ENCODE measurements at places on chromosomes 5 and 9.

GRCh38 chr5:148523139-148523538 lies 131.2 kb downstream of the HTR4 start:
- DNase-seq, result no peak

- no peak for DNase-seq
Measured at GRCh38 chr5:172901012-172901780, 58.0 kb upstream of the RPL26L1 start.

- DNase-seq, result no peak
Measured at GRCh38 chr5:161165998-161166660, 314.1 kb upstream of the ATP10B start.

- DNase-seq, result no peak
Measured at GRCh38 chr5:131368866-131369265, 105.0 kb downstream of the CDC42SE2 start.

GRCh38 chr5:77844373-77844622 lies 68.2 kb upstream of the TBCA start:
- no peak for DNase-seq

DNA sequence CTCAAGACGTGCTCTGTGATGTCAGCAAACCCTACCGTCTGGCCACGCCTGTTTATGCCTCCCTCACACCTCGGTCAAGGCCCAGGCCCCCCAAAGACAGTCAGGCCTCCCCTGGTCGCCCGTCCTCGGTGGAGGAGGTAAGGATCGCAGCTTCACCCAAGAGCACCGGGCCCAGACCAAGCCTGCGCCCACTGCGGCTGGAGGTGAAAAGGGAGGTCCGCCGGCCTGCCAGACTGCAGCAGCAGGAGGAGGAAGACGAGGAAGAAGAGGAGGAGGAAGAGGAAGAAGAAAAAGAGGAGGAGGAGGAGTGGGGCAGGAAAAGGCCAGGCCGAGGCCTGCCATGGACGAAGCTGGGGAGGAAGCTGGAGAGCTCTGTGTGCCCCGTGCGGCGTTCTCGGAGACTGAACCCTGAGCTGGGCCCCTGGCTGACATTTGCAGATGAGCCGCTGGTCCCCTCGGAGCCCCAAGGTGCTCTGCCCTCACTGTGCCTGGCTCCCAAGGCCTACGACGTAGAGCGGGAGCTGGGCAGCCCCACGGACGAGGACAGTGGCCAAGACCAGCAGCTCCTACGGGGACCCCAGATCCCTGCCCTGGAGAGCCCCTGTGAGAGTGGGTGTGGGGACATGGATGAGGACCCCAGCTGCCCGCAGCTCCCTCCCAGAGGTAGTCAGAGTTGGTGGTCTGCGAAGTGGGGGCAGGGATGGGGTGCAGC lies 103.2 kb downstream of the PPARGC1B start:
- no peak for DNase-seq

- DNase-seq, result no peak
Measured at GRCh38 chr5:21236971-21237427, 1249.0 kb upstream of the CDH18 start.

DNA sequence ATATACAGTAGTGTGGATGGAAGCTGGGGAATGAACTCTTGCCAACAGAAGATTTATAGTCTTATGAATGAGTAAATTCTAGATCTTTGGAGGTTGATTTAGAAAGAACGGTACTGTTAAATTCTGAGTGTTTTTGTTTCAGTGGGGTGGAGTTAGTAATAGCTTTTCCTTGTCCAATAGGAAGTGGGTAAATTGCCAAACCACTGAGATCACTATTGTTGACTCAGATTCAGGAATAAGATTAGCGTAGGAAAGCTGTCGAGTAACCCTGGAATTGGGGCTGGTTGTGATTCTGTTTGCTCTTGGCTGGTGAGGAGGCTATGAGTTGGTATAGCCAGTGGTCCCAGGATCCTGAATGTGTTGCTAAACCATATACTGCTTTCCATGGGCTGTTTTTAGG lies 155.6 kb downstream of the ARHGAP26 start:
- DNase-seq, result no peak

GRCh38 chr9:130443840-130444492 lies 795 bp upstream of the ASS1 start:
- no peak for DNase-seq

DNA sequence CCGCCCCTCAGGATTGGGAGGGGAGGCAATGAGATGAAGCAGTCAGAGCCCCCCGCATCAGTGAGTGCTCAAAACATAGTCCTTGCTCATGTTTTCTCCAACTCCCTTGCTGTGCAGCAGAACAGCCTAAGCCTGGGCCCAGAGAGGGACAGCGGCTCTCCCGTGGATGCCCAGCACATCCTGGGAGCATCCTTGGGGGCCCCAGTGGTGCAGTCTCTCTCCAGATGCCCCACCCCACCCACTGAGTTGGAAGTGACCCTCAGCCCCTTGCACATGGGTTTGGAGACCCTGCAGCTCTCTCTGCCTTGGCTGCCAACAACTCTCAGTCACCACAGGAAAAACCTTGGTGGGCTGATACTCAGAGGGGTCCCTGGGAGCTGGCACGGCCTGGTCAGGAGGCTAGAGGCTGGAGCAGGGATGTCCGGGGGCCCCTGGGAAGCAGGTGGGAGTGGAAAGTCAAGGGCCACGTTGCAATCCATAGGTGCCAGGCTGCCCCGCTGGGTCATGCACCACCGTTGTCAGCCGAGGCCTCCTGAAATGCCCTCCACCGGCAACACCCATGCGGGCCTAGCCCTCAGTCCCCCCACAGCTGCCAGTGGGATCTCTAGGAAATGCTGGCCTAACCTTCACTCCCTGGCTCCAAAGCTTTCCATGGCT lies 242.5 kb downstream of the PBX3 start:
- no peak for DNase-seq

DNA sequence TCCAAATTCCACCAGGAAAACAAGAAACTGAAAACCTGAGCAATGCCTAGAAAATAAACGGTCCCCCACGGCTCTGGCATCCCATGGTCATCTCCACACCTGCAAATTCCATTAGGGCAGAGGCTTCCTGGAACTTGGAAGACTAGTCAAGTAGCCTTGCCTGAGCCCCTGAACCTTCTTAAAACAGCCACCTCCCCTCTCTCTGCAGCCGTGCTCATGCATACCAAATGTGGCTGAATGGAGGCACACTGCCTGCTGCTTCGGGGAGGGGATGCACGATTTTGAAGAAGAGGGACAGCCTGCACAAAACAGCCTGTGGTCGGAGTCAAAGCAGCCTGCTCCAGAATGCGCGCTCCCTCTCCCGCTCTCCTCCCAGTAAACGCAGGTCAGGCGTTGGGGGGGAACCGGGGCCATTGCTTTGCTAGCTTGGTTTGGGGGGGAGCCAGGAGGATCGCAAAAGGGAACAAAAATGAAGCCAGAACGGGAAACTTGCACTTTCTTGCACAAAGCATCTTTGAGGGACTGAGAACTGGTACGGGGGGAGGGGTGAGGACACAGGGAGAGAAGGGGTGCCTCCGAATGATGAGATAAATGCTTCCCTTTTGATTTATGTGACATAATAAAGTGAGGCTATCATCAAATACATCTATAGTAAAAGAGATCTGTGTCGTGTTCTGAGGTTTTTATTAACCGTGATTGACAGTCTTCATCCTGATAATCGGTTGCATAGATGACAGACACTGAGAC lies at the start of gene TRPM3:
Gene TRPM3, minus strand, starts transcription at position 347 of the 747 bp plus-strand sequence. Its CDS starts 267 bp downstream, at position 80.
- no peak for DNase-seq

DNA sequence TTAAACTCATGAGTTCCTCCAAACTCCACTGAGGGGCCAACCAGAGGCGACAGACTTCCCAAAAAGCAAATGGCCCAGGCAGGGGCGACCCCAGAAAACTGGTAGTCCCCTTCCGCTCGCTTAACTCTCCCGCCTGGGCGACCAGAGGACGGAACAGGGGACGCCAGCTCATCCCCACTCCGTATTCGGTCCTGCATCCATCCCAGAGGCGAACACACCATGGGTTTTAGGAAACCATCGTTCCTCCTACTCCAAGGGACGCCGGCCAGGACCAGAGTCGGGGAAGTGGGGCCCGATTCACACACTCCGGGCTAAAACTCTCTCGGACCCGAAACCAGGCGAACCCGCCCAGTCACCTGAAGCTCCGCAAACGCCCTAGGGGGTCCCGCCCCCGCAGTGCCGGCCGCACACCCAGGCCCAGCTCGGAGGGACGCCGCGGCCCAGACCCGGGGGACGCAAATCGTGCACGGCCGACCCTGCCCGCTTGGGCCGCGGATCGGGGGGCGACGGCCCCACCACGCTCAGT lies 478 bp downstream of the TEX10 start:
- DNase-seq, result peak; percentile 0

DNA sequence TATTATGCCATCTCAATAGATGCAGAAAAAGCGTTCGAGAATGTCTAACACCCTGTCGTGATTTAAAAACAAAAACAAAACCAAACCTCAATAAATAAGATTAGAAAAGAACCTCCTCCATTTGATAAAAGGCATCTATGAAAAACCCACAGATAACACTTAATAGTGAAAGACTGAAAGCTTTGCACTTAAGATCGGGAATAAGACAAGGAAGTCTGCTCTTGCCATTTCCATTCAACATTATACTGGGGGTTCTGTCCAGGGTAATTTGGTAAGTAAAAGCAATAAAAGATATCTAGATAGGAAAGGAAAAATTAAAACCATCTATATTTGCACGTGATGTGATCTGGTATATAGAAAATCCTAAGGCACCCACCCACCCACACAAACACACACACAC lies 7.3 kb upstream of the EXOSC3 start:
- no peak for DNase-seq

DNA sequence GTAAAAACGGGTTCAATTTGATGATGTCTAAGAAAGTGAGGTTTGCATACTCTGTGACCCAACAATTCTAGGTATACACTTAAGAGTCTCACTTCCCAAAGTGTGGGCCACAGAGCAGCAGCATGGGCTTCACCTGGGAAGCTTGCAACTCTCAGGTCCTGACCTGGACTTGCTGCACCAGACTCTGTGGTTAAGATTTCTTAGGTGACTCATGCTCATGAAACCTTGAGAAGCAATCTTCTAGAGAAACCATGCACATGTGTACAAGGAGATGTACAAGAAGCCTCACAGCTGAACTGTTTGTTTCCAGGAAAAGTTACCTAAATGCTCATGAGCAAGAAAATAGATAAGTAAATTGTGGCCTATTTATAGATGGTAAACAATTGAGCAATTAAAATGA lies 30.0 kb downstream of the DNAJC21 start:
- DNase-seq, result no peak

GRCh38 chr5:175478008-175478383 lies 364 bp upstream of the SFXN1 start:
- no peak for DNase-seq

- no peak for DNase-seq
Measured at GRCh38 chr9:32486839-32487562, 39.0 kb downstream of the RIGI start.

DNA sequence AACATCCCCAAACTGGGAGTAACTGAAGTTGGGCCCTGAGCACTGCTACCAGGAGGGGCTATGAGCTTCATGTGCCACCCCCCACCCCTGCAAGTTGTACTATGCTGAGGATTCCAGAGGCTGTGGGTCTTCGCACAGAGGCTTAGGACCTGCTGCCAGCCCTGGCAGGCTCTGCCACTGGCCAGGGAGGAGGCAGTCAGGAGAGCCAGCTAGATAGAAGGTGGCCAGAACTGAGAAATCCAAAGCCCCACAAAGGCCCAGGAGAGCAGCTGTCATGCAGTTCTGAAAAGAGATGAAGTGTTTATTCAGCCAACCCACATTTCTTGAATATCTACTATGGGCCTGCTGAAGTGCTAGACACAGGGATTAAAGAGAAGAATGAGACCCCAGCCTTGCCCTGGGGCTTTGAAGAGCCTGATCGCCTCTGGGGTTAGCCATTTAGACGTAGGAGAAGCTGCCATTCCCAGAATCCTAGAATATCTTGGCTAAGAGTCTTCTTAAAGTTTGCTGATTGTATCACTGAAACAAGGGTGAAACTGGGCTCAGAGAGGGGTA lies 1.4 kb downstream of the ALAD start:
- DNase-seq, result no peak

GRCh38 chr9:77647267-77648233 lies 572 bp downstream of the GNA14 start:
- no peak for DNase-seq

DNA sequence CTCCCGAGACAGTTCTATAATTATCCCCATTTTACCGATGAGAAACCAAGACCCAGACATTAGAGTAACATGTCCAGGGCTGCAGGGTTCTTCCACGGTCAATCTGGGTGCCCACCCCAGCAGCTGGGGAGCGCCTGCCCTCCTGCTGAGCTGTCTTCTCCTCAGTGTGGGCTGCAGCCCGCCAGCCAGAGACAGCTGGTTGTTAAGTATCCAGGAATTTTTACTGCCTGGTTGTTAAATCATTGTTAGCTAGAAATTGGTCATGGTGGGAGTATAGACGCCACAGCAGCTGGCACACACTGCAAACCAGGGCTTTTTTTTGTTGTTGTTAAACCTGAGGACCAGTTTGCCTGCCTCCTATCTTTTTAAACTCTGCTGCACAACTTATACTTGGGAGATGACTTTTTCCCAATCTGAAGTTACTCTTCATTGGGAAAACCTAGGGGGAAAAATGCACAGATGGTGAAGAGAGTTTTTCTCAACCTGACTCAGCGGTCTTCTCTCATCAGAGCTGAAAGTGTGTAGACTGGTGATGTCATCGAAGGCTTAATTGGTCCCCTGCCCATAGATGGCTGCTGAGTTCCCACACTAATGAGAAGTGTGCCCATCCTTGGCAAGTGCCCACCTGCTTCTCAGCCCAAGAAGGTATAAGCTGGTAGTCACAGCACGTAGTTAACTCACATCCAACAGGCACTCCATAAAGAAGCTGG lies 208.6 kb downstream of the DRD1 start:
- no peak for DNase-seq

- no peak for DNase-seq
Measured at GRCh38 chr5:7930011-7930410, 61.1 kb downstream of the MTRR start.

DNA sequence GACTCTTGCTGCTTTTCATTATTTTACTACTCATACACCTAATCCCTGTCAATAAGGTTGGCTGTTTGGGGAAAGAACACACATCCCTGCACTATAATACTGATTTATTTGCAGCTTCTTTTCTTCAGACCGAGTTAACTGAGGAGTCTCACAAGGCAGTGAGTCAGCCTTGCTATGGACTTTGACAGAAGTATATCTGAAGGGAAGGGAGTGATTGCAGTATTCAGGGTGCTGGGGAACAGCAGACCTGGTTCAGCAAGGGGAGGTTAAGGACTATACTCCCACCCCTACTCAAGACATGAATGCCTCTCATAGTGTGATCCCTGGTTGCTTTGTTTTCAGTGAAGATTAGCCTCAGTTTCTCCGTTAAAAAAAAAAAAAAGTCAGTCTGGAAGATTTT lies 99.8 kb downstream of the TLE4 start:
- DNase-seq, result no peak
